ENCODE measurements at places on chromosomes 2 and 18.

- no peak for DNase-seq
Measured at GRCh38 chr18:49521216-49521835, 34.3 kb upstream of the C18orf32 start.

DNA sequence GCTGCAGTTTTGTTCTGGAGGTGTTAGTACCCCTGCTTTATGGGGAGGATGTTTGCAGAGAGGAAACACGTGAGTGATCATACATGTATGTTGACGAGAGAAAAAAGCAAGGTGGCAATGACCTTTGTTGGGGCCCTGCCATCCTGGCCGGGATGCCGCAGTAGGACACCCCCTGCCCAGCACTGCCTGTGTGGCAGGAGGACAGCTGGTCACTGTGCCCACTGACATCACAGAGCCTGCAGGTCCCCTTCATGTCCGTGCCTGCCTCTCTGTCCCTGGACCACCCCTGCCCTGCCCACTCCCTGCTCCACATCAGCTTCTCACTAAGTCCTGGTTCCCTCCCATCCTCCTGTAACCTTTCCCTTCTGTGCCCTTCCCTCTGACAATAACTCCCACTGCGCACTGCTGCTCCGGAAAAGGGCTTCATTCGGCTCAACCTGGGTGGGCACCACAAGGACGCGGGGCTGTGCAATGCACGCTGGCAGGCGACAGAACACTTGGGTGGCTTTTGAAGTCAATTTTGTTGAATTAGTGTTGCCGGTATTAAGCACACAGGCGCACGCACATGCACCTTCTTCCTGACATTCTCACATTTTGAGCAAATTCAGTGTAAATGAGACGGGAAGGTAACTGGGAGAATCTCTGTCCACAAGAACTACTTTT, 51.5 kb upstream of the TWIST2 start:
- DNase-seq, result no peak

- no peak for DNase-seq
Measured at GRCh38 chr18:9217743-9218451, 81.3 kb downstream of the ANKRD12 start.

- no peak for DNase-seq
Measured at GRCh38 chr2:96816836-96817702, 1.0 kb downstream of the CNNM3 start.

DNA sequence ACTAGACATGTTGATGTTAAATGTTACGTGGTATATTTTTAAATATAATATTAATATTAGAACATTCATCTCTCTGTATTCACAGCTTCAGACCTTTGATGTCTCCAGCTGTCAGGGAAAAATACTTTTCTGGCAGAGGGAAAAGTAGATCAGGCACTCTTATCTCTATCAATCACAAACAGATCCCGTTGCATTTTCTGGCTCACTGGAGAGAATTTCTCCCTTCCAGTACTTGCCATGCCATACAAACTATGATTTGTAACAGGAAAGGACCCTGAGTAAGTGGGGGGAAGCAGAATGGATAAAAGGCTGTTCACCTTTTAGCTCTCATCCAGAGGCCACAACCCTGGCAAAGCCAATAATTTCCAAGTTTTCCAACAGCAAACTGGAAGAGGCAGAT, 158.0 kb downstream of the TCF4 start:
- no peak for DNase-seq

GRCh38 chr2:29558097-29558496, 363.3 kb downstream of the ALK start:
- DNase-seq, result no peak

GRCh38 chr2:122033778-122034177, 278.3 kb downstream of the TSN start:
- no peak for DNase-seq

- DNase-seq, result no peak
Measured at GRCh38 chr2:6290217-6291015, 575.3 kb downstream of the CMPK2 start.

- peak; percentile 54 for DNase-seq
Measured at GRCh38 chr2:190407662-190408537, at the start of gene MFSD6. Gene MFSD6, plus strand, starts transcription at chr2:190408355. Its CDS starts 27,675 bp downstream, at chr2:190436030.

GRCh38 chr18:11104307-11104706, 45.1 kb downstream of the PIEZO2 start:
- DNase-seq, result no peak

- DNase-seq, result no peak
Measured at GRCh38 chr2:239519089-239519920, 118.5 kb upstream of the HDAC4 start.

DNA sequence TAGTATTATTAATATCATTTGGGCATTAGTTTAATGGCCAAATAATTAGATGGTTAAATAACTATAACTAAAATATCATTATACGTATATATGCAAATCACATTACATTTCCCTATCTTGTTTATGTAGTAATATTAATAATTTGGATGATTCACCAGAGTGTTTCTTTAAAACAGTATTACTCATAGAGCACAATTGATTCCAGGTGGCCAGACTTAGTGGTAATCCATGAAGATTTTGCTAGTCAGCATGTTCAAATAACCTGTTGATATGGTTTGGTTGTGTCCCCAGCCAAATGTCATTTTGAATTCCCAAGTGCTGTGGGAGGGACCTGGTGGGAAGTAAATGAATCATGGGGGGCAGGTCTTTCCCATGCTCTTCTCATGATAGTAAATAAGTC, 782.3 kb downstream of the LRP1B start:
- no peak for DNase-seq

DNA sequence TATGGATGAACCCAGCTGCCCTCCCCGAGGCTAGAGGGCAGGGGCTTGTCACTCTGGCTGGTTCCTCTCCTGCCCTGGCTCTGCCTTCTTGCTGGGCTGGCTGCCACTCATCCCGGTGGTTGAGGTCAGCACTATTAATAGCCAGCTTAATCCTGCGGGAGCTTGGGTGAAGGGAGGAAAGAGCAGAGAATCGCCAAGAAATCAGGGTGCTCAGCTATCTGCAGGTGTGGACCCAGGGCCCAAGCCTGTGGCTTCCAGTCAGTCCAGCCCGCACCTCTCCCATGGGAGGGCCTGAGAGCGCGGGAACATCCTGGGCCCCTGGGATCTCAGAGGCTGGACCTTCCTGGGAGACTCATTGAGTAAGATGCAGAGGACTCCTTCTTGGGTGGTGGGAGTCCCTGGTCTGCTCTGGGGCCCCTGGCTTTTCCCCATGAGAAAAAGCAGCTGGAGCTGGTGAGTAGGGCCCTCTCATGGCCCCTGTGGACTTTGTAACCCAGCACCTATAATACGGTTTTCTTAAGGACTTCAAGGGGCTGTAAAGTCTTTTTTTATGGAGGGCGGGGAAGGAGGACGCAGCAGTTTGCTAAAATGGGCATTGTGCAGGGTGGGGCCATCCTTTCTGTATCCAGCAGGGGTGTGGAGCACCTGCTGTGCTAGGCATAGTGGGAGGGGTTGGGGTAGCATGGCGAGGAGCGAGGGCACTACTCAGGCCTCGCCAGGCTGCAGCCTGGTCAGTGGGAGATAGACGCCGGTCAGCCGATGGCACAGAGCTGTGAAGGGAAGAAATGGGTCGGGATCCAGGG, 27.4 kb upstream of the CNNM3 start:
- DNase-seq, result no peak

- DNase-seq, result no peak
Measured at GRCh38 chr2:71643674-71644357, 190.5 kb downstream of the DYSF start.

- no peak for DNase-seq
Measured at GRCh38 chr18:48454261-48454757, 45.1 kb upstream of the ZBTB7C start.

DNA sequence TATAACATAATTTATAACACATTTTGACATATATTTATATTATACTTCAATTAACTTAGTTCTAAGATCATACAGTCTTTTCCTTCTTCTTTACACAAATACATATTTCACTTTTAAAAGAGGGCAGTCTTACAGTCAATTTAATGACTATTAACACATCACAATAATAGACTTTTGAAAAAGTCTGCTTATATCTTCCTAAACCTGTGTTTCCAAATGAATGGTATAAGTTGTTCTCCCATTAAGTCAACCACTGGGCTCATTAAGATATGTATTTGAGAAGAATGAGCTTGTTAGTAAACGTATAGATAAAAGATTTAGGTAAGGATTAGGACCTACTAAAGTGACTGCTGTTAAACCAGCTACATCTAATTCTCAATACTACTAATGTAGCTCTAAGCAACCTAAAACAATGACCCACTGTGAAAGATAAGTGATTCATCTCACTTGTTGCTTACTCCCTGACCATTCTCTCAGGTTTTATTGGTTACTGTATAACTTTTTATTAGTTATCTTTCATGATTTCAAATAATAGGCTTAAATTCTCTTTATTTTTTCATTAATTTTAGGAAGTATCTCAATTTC, 27.0 kb downstream of the SLC40A1 start:
- DNase-seq, result no peak

GRCh38 chr18:12099160-12099559, 5.5 kb downstream of the ANKRD62 start:
- DNase-seq, result no peak

DNA sequence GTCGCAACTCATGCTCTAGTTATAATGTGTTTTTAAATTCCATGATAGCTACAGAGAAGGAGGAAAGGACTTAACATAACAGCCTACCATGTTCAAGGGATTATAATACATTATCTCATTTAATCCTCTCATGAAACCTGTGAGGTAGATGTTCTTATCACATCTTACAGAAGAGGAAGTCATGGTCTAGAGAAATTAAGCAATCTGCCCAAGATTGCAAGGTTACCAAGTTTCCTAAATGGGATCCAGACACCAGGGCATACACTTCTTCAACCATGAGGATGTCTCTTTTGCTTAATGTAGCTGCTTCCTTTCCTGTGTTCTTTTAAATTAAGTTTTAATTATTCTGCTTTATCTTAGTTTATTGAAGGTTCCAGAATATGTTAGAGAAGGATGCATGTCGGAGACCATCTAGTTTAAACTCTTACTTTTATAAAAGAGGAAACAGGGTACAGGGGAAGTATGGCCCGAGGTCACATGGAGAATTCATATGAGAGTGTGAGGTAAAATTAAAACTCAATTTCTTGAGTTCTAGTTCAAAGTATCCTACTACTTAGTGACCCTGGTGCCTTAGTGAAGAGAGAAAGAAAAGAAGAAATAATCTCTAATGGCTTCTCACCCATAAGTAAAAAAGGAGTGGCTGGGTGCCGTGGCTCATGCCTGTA, 3.6 kb upstream of the IL1A start:
- no peak for DNase-seq

- DNase-seq, result no peak
Measured at GRCh38 chr2:225076125-225076524, 33.9 kb upstream of the DOCK10 start.

- DNase-seq, result no peak
Measured at GRCh38 chr2:220682616-220683015, 889.5 kb downstream of the EPHA4 start.

GRCh38 chr18:57301573-57302559, 50.5 kb upstream of the ST8SIA3 start:
- no peak for DNase-seq

GRCh38 chr2:205129531-205129930, 552.8 kb upstream of the NRP2 start:
- no peak for DNase-seq

GRCh38 chr2:173151671-173152401, 76.2 kb downstream of the MAP3K20 start:
- DNase-seq, result no peak

GRCh38 chr2:191180276-191180675, 29.5 kb upstream of the STAT4 start:
- no peak for DNase-seq

DNA sequence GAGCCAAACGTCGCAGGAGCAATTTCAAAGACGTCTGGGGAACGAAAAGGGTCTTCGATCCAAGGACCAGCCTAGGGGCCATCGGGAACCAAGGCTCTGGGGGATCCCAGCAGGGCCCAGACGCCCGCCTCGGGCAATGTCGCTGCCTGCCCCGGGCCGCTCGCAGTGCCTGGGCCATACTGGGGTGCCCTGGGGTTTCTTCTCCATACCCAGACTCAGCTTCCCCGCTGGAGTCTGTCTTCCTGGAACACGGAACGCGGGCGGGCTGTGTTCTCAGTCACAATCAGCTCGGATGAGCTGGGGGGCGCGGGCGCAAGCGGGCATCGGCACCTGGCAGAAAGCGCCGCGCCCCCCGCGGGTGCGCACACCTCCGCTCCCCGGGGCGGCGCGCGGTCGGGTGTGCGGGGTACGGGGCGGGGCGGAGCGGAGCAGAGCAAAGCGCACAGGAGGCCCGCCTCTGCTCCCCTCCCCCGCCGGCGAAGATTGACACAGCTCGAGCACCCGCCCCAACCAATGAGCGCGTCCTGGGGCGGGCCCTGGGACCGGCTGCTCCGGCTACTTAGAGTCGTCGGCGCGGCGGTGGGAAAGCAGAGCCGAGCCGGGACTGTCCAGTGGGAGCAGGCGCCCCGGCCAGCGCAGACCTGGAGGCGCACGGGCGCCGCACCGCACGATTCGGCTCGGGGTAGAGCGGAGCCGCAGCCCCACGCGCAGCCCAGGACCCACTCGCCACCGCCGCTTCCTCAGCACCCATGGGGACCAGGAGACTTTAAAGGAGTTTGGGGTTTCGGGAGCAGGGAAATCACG, at the start of gene LRATD1:
Gene LRATD1, plus strand, starts transcription at position 585 of the 804 bp plus-strand sequence. CDS start 1,263 bp downstream, outside the sequence.
- DNase-seq, result no peak

DNA sequence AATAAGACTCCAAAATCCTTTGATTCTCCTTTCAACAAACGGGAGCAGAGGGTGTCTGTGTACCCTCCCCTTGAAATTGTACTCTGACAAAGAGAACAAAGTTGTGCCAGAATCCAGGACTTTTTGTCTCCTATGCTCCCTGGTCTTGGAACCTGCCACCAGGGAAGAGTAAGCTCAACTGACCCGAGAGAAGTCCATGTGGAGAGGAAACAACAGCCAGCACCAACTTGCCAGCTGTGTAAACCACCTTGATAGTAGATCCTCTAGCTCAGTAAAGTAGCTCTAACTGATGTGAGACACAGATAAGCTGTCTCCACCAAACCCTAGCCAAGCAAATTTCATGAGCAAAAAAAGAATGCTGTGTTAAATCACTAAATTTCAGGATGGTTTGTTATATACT, 46.9 kb downstream of the LNPK start:
- no peak for DNase-seq

DNA sequence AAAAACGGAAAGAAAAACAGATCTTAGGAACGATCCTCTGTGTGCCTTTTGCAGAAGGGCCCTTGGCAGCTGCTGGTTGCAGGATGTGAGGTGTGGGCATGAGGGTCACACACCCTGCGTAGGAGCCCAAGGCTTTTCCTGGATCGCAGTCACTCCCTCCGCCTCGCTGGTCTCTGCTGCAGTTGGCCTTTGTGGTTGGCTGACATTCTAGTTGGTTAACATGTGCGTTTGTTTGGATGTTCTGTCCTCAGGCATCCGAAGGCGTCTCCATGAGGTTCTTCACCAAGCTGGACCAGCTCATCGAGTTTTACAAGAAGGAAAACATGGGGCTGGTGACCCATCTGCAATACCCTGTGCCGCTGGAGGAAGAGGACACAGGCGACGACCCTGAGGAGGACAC, 61.7 kb downstream of the INPP5D start:
- no peak for DNase-seq

DNA sequence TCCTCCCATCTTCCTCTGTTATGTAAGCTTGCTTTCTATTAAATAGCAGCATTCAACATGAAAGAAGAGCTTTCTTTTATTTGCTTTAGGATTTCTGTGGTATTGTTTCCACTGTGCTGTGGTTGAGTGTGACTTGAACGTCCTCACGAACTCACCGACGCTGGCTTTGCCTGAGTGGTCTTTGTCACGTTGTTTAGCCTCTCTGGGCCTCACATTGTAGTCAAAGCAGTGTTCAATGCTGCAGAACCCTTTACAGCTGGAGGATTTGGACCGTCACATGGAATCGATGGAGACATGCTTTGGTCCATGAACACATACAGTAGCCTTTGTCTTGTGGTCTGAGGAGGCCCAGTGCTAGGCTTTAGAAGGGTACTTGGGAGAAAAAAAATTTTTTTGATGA, 66.3 kb downstream of the TANC1 start:
- no peak for DNase-seq

- DNase-seq, result no peak
Measured at GRCh38 chr2:28976584-28976983, 4.5 kb upstream of the TOGARAM2 start.

Data from activated CD4-positive, alpha-beta T cell treated with anti-CD3 and anti-CD28 coated beads, Interleukin-2, amount 50 U/mL, for 1 hour (primary cell).